ENCODE measurements at places on chromosomes 7 and 10. TPM values are rescaled to one million over a fixed set of nuclear protein-coding genes. Genes with fewer than 3 reads are reported as not detected.
A peak's percentile ranks its signal among the peaks of the same experiment; 100 is the strongest.

DNA sequence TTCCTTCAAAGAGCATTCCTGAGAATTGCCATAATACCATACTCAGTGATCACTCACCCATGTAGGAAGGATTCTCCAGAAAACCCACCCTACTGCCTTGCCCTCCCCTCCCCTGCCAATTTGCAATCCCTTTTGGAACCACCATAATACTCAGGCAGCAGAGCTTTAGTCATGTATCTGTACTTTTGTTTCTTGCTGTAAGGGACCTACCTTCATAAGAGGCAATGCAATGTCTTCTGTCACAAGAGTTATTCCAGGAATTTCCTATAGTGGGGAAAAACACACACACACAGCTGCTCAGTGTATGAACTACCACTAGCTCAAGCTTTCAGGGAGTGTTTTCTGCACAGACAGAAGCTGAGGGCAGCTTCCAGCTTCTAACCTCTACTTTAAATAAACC, 67.0 kb downstream of the GSAP start:
- DNase-seq: no peak

DNA sequence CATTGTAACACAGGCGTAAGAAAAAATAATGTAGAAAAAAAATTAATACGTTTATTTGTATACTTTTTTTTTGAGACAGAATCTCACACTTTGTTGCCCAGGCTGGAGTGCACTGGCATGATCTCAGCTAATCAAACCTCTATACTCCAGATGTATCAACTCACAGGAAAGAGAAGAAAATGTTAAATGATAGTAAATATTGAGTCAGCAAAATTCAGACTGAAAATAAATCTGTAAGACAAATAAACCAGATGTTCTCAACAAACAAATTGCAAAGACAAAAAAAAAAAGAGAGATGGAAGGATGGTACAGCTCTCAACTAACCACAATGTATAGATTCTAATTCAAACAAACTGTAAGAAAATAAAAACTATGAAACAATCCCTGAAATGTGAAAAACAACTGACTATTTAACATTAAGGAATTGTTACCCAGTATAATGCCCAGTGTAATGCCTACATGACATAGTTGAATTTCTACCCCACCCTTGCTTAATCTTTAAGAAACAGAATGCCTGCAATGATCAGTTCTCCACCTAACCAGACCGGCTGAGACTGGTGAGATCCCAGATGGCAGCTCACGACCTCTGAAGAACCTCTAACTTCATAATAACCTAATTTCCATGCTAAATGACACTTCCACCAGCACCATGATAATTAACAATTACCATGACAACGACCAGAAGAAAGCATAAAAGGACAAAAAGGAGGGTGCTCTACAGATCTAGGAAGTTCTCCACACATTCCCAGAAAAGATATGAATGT, 272.0 kb upstream of the GNAI1 start:
- DNase-seq: no peak

GRCh38 chr7:2566348-2566889, 7.6 kb downstream of the IQCE start:
- no peak for DNase-seq

DNA sequence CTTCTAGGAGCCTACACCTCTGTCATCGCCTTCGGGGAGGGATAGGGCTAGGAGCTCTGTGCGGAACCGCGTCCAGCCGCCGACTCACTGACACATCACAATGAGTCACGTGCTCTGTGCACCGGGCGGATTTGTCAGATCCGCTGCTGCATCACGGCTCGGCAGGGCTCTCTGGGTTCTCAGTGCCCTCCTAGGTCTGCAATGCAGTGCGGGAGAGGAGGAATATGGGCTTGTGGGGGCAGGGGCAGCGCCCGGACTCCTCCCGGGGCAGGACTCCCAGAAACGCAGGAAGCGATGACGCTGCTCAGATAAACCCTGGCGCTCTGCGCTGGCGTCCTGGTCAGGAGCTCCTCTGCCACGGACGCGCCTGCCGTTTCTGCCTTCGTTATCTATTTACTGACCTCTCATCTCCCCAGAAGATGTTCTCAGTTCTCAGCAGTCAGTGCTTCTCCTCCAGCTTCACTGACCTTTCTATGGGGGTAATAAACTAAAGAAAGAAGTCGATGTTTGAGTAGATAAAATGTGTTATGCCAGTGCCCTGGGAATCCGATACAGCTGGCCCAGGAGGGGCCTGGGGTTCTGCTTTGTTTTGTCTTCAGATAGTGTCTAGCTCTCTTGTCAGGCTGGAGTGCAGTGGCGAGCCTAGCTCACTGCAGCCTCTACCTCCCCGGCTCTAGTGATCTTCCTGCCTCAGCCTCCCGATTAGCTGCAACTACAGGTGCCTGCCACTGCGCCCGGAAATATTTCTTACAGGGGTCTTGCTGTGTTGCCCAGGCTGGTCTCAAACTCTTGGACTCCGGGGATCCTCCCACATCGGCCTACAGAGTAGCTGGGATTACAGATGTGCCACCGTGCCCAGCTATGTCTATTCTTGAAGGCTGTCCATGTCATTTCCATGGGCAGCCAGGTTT, 22.8 kb upstream of the ITGB1 start:
- DNase-seq: peak; percentile 96

- no peak for DNase-seq
Measured at GRCh38 chr10:122227754-122228153, 43.3 kb upstream of the BTBD16 start.

DNA sequence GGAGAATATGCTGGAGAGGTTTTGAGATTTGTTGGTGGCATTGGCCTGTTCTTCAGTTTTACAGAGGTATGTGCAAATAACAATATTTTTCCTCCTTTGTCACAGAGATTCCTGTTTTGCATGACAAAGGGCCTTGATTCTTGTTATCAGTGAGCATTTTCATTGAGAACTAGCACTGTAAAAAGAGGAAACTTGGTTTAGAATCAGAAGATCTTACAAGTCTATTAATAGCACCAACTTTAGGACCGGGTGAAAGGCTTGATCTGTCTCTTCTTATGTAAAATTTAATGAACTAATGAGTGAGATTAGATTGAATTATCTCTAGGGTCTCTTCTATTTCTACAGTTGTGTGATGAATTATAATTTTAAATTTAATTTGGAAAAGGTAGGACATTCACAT, 25.5 kb downstream of the TSPAN13 start:
- DNase-seq: no peak

GRCh38 chr7:935874-936385, 18.6 kb downstream of the ADAP1 start:
- DNase-seq: no peak

DNA sequence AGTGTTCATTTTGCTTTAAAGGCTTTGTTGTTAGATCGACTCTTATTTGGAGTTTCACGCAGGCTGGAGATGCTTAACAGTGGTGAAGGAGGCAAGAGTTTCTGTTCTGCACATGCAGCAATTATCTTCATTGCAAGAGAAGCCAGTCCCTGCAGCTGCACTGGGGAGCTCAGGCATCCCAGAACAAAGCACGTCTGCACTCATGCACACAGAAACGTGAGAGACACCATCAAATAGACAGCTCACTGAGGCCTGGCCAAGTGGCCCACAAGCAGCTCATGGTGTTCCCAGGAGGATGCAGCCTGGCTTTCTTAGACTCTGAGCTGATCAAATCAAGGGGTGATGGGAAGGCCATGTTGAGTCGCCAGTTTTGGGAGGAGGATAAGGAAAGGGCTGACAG, 246.1 kb downstream of the CREB5 start:
- no peak for DNase-seq

DNA sequence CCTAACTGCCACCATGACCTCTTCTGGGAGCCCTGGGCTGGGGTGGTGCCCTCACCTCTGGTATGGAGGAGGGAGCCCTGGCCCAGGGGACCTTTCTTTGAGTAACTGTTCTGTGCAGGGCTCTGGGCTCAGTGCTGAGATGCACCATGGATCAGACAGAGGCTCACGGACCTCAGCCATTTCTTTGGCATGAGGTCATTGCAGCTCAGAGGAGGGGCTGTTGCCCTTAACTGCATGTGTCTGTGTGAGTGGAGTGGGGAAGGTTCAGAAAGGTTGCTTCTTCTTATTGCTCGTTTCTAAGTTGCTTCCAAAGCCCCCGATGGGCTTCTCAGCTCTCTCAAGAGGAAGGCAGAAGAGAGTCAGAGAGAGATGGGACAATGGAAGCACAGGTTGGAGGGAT, 233.9 kb downstream of the RPS24 start:
- no peak for DNase-seq

- no peak for DNase-seq
Measured at GRCh38 chr7:37971491-37971890, 51.1 kb downstream of the EPDR1 start.

- no peak for DNase-seq
Measured at GRCh38 chr7:539731-540411, 20.2 kb upstream of the PDGFA start.

DNA sequence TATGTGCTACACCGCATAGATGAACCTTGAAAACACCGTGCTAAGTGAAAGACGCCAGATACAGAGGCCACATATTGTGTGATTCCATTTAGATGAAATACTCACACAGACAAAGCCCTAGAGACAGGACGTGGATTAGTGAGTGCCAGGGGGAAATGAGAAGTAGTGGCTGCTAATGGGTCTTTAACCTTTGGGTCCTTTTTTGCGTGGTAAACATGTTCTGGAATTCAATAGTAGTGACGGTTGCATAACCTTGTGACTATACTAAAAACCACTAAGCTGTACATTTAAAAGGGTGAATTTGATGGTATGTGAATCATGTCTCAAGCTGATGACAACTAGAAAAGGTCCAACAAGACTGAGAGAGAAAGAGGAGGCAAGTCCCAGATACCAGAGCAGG, 15.6 kb downstream of the SMKR1 start:
- DNase-seq: no peak

GRCh38 chr7:158572000-158572828, 15.4 kb downstream of the PTPRN2 start:
- peak; percentile 40 for DNase-seq

DNA sequence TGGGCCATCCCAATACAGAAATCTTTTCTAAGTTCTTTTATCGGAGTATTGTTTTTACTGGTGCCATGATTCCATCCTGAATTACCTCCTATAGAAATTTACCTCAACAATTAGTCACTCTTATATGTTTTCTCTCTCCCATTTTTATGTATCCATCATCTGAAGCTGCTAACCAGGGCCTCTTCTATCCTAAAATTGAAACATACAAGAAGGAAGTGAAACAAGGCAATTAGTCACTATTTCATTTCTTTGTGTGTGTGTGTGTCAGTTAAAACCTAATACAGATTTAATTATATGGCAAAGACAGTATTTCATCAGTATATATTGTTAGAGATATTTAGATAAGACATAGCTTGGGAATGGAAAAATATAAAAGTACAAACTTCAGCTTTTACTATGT, 148.4 kb upstream of the AHR start:
- DNase-seq: no peak

GRCh38 chr10:69953851-69954250, 98.8 kb upstream of the MACROH2A2 start:
- no peak for DNase-seq

DNA sequence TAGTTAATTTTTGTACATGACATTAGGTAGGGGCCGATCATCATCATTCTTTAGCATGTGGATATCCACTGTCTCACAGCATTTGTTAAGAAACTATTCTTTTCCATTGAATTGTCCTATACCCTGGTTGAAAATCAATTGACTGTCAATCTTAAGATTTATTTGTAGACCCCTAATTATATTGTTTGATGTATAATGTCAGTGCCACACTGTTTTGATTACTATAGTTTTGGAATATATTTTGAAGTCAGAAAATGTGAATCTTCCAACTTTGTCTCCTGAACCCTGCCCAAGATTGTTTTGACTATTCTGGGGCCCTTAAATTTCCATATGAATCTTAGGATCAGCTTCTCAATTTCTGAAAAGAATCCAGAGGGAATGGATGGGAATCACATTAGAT, 6.6 kb upstream of the LMTK2 start:
- DNase-seq: no peak

GRCh38 chr10:11223081-11223480, 205.4 kb downstream of the CELF2 start:
- no peak for DNase-seq

GRCh38 chr7:7699970-7700369, 18.4 kb downstream of the RPA3 start:
- DNase-seq: no peak

The HABP2 gene
- not detected for total RNA-seq

The PLEKHS1 gene
- not detected for total RNA-seq

The LRRD1 gene
- not detected for total RNA-seq

The CDCA7L gene
- 33.7 TPM for total RNA-seq

The TDRD1 gene
- total RNA-seq: not detected

Data from NCI-H460 (cell line).